Smooth muscle cell of bladder (primary cell): ENCODE measurements at places on chromosomes 7 and 10. TPM values are rescaled to one million over a fixed set of nuclear protein-coding genes. Genes with fewer than 3 reads are reported as not detected.

Gene AKR1C8
- not detected in 2 replicates for total RNA-seq

Gene GBX1
- total RNA-seq: not detected in 2 replicates

Gene PAPOLB
- 0.09 and 0.14 TPM in 2 replicates for total RNA-seq

Gene HKDC1
- total RNA-seq: 0.28 and 0.74 TPM in 2 replicates

Gene RPEL1
- under 0.01 TPM in 1 of 2 replicates, not detected in the other for total RNA-seq

Gene VENTX
- total RNA-seq: not detected in 2 replicates

Gene LIPJ
- total RNA-seq: under 0.01 TPM in 2 replicates

Gene NODAL
- not detected in 2 replicates for total RNA-seq
